AG08395 (cell line): ENCODE measurements at places on chromosomes 2 and 18.

GRCh38 chr2:201021914-201022313 lies 49.6 kb downstream of the HYCC2 start:
- no peak for DNase-seq

DNA sequence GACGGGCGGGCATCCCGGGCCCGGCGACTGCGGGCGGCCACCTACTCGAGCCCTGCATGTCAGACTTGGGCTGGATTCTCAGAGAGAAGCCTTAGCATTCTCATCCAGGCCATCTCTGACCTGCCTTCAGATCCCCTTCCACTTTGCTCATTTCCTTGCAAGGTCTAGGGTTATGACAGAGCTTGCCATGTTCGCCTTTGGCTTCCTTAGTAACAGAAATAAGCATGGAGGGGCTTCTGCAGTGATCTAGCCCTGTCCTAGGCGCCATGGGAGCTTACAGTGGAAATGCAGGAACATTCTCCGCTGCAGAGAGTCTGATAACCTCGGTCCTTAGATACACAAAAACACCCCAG lies 632 bp upstream of the ACVR1 start:
- no peak for DNase-seq

DNA sequence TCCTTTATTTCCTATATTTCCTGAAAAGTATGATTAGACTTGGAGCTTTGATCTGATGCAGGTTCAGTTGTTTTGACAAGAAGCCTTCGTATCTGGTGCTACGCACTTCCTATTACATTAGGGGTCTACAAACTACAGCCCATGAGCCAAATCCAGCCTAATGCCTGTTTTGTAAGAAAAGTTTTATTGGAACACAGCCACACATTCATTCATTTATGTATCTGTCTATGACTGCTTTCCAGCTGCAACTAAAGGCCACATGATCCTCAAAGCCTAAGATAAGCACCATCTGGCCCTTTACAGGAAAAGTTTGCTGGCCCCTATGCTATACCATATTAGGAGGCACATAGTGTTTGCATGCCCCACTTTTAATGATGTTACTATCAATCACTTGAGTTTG lies 26.0 kb downstream of the EIF2AK3 start:
- no peak for DNase-seq

DNA sequence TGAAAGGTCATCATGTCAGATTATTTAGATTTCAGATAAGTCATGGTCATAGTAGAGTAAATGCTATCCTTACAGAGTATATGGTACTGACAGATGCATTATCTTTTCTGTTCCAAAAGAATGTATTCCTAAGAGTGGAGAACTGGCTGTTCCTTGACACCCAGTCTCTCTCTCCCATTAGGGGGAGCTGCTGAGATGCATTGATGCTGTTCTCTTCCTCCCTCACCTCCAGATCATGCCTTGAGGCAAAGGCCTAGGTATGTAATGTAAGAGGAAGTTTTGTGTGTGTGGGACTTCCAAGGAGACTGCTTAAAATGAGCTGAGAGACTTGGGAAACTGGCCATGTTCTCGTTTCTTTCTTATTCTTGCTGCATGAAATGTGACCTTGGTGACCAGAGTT lies 979.5 kb upstream of the CELF4 start:
- no peak for DNase-seq

DNA sequence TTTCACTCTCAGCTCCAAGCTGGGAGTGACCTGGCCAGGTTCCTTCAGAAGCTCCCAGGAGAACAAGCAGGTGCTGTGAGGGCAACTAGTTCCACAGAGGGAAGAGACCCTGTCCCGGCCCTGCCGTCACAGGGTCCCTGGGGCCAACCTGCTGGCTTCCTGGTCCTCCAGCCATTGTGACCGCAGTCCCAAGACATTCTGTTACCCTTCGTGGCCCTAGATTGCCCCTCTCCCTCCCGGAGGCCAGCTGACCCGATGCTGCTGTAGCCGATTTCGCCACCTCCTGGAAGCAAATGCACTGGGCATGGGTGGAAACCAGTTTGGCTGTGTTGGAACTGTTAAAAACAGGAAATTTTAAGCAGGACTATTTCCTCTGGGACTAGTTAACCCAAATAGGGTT lies 55.4 kb downstream of the EPAS1 start:
- no peak for DNase-seq

DNA sequence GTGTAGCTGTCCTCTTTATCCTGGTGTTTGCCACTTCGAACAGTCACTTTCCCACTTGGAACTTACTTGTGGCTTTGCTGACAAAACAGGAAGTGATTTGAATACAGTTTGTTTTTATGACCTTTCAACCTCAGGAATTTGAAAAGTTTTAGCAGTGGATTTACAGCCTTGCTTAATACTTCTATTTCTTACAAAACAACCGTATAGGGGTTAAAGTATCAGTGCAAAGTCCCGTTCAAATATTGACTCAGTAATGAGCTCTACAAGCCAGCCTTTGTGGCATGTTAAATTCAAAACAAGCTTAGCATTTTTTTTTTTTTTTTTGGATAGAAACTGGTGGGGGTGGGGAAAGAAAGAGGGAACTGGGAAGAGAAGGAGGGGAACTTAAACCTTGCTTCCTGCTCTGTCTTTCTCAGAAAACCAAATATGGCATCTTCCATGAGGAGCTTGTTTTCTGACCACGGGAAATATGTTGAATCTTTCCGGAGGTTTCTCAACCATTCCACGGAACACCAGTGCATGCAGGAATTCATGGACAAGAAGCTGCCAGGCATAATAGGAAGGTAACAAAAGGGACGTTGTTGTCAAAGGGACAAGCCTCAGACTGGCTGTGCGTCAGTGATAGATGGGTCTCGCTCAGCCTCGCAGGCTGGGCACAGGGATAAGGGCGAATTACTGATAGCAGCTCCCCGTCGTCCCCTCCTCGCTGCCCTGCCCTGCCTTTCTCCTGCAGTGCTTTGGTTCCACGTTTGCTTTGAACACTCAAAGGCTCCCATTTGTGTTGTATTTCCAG lies at the start of gene HNMT:
Gene HNMT (plus strand): TSS at position 408 of the 793 bp plus-strand sequence. CDS start 19 bp downstream, at position 427.
- peak; percentile 63 for DNase-seq

- no peak for DNase-seq
Observed at GRCh38 chr2:221504905-221505304, 67.2 kb downstream of the EPHA4 start.

DNA sequence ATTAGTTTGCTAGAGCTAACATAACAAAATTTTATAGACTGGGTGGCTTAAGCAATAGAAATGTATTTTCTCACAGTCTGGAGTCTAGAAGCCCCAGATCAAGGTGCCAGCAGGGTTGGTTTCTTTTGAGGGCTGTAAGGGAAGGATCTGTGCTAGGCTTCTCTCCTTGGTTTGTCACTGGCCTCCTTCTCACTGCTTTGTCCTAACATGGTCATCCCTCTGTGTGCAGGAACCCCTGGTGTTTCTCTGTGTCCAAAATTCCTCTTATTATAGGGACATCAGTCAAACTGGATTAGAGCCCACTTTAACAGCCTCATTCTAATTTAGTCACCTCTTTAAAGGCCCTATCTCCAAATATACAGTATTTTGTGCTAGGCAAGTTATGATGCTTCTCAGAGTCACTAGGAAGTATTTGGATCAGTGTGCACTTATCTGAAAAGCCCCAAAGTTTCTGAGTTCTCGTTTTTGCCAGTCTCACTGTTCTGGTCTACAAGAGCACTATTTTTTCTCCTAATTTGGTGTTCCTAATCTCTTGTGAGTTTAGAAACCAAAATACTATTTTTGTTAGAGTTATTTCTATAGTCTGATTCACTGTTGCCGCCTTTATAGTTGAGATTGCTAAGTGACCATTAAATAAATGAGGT lies 29.0 kb downstream of the ZC3H6 start:
- no peak for DNase-seq

- DNase-seq = no peak
Observed at GRCh38 chr2:15930589-15931318, 9.6 kb upstream of the MYCN start.

DNA sequence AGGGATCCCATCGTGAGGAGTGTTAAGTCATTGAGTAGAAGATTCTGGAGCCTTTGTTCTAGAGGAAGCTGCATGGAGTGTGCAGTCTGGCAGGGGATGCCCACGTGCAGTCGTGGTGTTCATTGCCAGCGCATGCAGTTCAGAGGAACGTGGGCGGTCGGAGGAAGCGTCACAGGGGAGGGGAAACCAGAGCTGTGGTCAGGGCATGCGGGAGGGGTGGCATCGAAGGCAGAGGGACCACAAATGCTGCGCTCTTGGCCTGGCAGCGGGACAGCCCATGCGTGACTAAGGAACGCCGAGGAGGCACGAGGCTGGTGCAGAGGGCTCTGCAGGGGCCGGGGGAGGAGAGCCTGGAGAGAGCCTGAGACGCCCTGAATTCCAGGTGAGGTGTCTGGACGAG lies 141.1 kb downstream of the KLHL29 start:
- DNase-seq = no peak

- DNase-seq = no peak
Observed at GRCh38 chr2:88092773-88093172, 25.1 kb downstream of the SMYD1 start.

DNA sequence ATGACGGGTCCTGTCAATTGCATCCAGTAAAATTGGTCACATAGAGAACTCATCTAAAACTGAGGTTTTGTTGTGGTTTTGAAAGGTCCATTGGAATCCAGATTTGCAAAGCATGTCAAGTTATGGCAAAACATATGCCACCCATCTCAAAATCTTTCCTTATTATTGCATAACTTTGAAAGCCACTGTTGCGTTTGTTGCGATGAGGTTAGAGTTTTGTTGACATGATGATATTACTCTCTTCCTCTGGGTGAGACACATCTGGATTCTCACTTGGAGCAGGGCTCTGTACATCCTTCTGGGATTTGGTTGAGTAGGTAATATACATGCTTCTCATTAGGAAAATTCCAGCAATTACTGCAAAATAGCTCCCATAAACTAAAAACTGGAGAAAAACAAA lies 20.6 kb downstream of the SCYGR5 start:
- no peak for DNase-seq

GRCh38 chr2:127574656-127575055 lies 39.2 kb downstream of the MYO7B start:
- DNase-seq = no peak

GRCh38 chr2:205073433-205074020 lies 528.3 kb downstream of the PARD3B start:
- no peak for DNase-seq

DNA sequence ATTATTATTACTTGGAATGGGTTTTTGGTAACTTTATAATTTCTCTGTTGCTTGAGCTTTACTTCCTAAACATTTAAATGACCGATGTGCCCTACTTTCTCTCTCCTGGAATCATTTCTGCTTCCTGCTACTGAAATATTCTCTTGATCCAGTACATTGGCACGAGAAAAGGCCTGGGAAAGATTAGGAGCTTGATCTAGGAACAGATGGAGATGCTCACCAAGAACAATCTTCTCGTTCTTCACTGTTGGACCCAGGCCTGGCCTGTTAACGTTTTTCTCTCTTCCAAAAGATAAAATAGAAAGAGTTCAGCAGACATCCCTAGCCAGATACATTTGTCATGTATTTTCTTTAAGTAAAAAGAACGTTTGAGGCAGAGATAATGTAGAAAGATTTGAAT lies 1356.8 kb upstream of the CRIM1 start:
- no peak for DNase-seq

DNA sequence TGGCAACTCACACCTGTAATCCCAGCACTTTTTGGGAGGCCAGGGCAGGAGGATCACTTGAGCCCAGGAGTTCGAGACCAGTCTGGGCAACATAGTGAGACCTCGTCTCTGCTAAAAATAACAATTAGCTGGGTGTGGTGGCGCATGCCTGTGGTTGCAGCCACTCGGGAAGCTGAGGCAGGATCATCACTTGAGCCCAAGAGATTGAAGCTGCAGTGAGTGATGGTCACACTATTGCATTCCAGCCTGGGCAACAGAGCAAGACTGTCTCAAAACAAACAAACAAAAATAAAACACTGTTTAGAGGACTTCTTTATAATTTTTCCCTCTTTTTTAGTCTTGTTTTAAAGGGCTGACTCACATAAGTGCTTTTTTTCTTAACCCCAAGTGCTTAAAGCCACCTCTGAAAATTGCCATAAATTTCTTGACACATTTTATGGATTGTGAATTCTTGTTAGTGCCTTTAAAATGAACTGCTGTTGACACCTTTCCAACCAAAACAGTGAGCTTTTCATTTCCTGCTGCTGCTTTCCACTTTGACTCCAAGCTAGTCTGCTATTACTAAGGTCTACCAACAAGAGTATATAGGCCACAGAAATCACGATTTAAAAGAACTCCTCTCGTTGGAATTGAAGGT lies 41.7 kb downstream of the CYP20A1 start:
- peak; percentile 30 for DNase-seq

GRCh38 chr2:101420623-101421022 lies 33.3 kb upstream of the CREG2 start:
- DNase-seq = peak; percentile 19

- no peak for DNase-seq
Observed at GRCh38 chr2:231228223-231228622, 29.8 kb downstream of the ARMC9 start.

GRCh38 chr2:196587056-196587455 lies 52.5 kb upstream of the CCDC150 start:
- no peak for DNase-seq

DNA sequence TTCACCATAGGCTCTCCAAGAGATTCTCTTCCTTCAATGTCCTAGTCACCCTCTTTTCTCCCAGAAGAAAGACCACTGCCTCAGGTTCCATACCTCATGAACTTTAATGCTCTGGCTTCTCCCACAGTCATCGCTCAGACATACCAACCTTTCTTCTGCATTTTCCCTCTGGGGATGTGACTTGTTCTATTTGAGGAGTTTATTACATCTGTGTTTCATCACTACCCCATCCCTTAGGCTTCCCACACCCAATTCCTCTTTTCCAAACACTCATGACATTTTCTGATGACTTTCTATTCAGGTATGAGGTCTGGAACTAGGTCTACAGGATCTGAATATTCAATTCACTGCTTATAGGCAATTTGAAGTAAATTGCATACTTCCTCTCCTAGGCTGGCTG lies 298.6 kb upstream of the MAP2 start:
- no peak for DNase-seq

DNA sequence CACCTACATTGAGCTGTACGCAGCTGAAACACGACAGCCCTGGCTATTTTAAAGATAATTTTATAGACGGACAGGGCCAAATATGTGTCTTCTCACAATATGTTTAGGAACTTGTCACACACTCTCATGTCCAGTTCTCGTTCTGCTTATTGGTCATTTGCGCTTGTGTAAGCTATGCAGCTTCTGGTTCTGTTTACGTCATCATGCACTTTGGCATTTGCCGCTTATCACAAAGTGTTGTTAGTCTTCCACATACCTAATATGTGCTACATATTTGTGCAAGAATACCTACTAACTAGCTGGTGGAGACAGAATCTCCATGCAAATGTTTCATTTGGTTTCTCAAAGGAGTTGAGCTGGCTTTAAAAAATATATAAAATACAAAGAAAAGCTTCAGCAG lies 7.5 kb upstream of the ZNF516 start:
- no peak for DNase-seq
